ENCODE measurements at places on chromosomes 2 and 18.

DNA sequence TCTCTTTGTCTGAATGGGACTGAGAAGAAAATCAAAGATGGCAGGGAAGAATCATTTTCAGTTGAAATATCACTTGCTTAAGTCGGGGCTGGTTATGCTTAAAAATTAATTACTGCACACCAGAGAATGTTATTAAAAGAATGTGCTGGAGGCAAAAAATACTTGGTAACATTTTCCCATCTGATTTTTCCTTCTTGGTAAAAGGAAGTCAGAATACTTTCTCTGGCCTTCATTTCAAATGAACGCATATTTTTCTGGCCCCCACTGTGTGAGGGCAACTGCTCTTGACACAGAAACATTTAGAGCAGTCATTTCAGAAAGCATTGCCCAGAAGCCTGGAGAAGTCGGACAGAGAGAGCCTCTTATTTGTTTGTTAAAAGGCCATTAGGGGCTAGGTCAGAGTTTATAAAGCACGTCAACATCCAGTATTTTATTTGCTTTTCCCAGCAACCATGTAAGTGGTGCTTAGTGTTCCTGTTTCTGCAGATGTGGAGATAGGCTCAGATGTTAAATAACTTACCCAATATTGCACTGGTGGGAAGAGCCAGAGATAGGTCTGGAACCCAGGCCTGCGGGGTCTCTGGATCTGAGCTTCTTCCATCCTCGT lies 32.9 kb upstream of the LYPD6B start:
- DNase-seq = no peak

DNA sequence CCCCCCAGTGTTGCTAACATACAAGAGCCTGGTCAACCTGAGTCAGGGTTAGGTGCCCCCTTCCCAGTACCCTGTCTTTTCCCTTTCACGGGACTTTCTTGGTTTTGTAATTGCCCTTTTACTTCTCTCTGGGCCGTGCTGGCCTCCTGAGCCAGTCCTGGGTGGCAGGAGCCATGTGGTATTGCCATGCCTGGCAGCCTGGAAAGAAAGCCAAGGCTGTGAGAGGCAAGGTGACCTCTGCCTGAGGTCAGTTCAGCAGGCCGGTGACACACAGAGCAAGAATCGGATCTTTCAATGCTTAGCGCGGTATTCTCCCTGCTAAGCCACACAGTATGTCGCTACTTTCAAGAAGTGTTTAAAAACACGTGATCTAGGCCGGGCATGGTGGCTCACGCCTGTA lies 52.3 kb downstream of the C18orf63 start:
- no peak for DNase-seq

DNA sequence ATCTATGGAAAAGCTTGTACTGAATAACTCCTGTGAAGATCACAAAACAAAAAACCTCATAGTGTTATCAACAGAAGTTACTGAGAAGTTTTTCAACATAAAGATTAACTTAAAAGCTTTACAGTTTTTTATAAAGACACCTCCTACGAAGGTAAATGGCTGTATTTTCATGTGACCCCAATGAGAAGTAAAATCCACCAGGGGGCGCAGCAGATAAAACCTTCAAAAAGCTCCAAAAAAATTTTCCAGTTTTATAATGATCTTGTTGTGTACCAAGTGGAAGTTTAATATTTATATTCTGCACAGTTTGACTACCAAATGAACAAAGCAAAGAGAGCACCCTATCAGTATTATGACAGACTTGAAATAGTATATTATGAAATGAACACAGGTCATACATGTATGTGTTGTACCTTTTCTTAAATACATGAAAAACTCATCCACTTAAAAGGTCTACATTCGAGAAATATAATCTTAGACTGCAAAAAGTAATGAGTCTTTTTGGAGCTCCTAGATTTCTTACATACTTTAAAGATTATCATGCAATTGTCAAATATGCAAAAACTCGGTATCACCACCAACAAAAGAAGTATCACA lies 38.5 kb downstream of the PNO1 start:
- no peak for DNase-seq

- no peak for DNase-seq
Observed at GRCh38 chr18:8951491-8951890, 151.0 kb upstream of the NDUFV2 start.

- peak; percentile 80 for DNase-seq
Observed at GRCh38 chr18:48951448-48952286, 902 bp upstream of the SMAD7 start.

- no peak for DNase-seq
Observed at GRCh38 chr2:8684878-8685696, 3.2 kb downstream of the ID2 start.

- DNase-seq = no peak
Observed at GRCh38 chr2:72289283-72289682, 141.6 kb upstream of the CYP26B1 start.

DNA sequence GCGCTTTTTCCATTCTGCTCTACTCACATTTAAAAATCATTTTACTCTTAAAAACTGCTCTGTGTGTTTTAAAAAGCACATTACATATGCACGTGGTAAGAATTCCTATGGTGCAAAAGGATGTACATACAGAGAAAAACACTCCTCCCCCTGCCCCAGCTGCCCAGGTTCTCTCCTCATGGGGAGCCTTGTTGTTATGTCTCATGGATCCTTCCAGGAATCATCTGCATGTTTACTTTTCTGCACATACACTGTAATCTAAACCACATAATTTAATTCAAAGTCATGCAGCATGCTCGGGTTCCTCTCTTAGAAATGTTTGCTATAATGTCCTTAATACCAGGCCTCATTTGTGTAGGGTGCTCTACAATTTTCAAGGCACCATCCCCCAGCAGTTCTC lies 243.3 kb downstream of the LOXHD1 start:
- no peak for DNase-seq

- no peak for DNase-seq
Observed at GRCh38 chr2:140808820-140809219, 1322.0 kb downstream of the LRP1B start.

DNA sequence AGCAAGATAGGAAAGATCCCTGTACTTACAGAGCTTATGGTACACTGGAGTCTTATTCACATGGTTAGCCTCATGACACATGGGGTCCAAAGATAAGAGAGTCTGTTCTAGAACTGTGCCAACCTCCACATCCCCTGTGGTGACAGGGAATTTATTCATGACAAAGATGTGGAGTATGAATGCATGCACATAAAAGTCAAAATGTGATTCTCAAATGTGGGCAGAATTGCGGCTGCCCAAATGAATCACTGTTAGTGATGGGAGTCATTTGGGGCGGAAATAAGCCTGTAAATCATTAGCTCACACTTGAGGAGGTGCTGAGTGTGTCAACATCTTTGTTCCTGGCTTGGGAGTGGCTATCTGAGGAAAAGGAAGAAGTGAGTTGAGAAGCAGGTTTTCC lies 560.6 kb downstream of the SLC4A3 start:
- DNase-seq = no peak

DNA sequence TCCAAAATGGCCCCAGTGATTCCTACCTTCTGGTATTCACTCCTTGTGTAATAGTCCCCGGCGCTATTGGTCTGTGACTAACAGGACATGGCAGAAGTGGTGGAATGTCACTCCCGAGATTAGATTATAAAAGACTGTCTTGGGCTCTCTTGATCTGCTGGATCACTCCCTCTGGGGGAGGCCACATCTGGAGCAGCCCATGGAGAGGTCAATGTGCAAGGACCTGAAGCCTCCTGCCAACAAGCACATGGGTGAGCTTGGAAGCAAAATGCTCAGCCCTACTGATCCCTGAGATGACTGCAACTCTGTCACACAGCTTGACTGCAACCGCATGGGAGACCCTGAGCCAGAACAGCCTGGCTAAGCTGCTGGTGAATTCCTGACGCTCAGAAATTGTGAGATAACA lies 94.3 kb upstream of the GLI2 start:
- DNase-seq = no peak

- DNase-seq = peak; percentile 4
Observed at GRCh38 chr2:26712486-26713465, 20.3 kb downstream of the KCNK3 start.

DNA sequence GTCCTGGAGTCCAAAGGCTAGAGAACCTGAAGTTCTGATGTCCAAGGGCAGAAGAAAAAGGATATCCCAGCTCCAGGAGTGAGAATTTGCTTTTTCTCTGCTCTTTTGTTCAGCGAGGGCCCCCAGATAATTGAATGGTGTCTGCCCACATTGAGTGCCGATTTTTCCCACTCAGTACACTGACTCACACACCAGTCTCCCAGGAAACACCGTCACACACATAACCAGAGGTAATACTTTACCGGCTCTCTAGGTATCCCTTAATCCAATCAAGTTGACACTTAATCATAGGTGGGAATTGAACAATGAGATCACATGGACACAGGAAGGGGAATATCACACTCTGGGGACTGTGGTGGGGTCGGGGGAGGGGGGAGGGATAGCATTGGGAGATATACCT lies 161.5 kb downstream of the WDR7 start:
- DNase-seq = no peak

- no peak for DNase-seq
Observed at GRCh38 chr2:238108423-238109183, 8.5 kb downstream of the ESPNL start.

GRCh38 chr2:135590619-135591260 lies 59.5 kb downstream of the R3HDM1 start:
- DNase-seq = no peak

GRCh38 chr2:45871541-45871940 lies 220.1 kb downstream of the PRKCE start:
- no peak for DNase-seq

All from nucleus accumbens (tissue), 56 donors.